Epithelial cell of proximal tubule (primary cell): ENCODE measurements at places on chromosomes 5 and 9. TPM values are rescaled to one million over a fixed set of nuclear protein-coding genes. Genes with fewer than 3 reads are reported as not detected.

The KIF24 gene
- total RNA-seq: 2.2 and 5.2 TPM in 2 replicates

The HMCN2 gene
- 0.06 TPM in 1 of 2 replicates, not detected in the other for total RNA-seq

The FAM174A gene
- total RNA-seq: 12.9 and 35.9 TPM in 2 replicates

The PCDHAC2 gene
- not detected in 2 replicates for total RNA-seq

The PRR7 gene
- 28.4 and 30.9 TPM in 2 replicates for total RNA-seq

The FOXD1 gene
- 26.8 and 30.0 TPM in 2 replicates for total RNA-seq

DNA sequence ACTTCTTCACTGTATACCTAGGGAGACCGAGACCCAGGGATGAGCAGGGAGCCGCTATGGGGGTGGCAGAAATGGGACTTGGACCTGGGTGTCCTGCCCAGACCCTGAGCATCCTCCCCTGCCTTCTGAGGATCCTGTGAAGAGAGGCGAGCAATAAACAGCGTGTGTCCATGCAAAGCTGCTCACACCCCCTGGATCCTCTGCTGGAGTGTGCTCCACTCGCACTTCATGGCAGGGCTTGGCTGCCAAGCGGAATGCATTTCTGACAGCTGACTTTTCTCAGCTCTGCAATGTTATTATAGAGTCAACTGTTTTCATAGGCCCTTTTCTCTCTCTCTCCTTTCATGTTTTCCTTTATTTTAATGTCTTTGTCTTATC lies 31.0 kb upstream of the ALDH1B1 start:
- no peak for DNase-seq

- DNase-seq: peak; percentile 33
Measured at GRCh38 chr5:94562327-94562971, 56.0 kb downstream of the KIAA0825 start.

DNA sequence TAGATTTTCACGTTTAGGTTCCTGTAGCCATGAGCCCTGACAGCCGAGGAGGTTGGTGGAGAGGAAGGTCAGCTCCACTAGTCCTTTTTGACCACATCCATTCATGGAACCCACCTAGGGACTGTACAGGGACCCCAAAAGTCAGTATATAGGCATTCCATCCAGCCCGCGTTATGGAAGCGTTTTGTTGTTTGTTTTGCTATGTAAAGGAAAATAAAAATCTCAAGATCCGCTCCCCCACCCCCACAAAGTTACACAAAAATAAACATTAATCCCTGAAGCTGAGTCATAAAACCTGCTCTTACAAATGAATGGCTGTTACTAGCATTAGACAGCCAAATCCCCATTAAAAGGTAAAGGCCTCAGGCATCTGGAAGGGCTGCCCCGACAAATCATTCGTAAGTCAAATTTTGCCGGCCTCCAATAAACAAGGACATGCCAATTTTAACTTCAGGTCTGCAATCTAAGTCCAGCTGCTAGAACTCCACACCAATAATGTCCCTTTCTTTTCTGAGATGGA lies 292.9 kb downstream of the MED10 start:
- no peak for DNase-seq

DNA sequence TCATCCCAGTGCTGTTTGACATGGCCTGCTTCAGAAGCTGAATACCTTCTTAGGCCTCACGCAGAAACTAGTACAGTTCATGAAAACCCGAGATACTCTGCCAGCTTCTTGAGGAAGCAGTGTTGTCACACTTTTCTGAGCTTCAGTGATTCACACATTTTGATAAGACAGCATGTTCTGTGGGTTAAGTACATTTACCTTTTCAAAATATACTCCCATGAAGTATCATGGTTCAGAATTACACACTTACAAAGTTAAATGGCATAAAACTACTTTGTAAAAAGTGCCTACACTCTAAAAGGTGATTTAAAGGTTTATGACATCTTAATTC lies 56.9 kb downstream of the VCAN start:
- no peak for DNase-seq

DNA sequence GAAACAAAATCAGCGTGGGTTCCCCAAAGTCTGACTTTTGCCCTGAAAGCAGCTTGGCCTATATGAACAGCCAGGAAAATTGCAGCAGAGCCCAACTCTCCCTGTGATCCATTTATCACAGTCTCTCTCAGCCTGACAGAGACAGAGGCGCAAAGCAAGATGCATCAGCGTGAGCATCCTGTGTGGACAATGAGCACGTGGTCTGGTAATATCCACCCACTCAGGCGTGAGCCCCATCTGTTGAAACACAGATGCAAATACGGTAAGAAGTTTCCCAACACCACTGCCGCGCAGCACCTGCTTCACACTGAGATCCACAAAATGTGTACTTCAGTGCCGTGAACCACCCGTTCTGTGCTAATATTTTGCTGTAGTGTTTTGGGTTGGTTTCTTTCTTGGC lies 114.6 kb downstream of the MRPL36 start:
- no peak for DNase-seq

- DNase-seq: no peak
Measured at GRCh38 chr9:87243602-87244001, 254.1 kb upstream of the DAPK1 start.

- DNase-seq: no peak
Measured at GRCh38 chr9:109916316-109916715, 136.3 kb downstream of the PALM2AKAP2 start.

GRCh38 chr5:132322266-132322665 lies 28.1 kb downstream of the SLC22A4 start:
- no peak for DNase-seq

DNA sequence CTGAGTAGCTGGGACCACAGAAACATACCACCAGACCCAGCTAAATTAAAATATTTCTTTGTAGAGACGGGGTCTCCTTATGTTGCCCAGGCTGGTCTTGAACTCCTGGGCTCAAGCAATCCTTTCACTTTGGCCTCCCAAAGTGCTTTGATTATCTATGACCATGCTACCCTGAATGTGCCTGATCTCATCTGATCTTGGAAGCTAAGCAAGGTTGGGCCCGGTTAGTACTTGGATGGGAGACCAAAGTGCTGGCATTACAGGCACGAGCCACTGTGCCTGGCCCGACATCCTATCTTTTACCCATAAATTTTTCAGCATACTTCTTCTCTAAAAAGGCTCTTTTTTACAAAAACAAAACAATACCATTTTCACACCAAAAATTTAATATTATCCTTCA lies 137.0 kb upstream of the LRRTM2 start:
- no peak for DNase-seq

DNA sequence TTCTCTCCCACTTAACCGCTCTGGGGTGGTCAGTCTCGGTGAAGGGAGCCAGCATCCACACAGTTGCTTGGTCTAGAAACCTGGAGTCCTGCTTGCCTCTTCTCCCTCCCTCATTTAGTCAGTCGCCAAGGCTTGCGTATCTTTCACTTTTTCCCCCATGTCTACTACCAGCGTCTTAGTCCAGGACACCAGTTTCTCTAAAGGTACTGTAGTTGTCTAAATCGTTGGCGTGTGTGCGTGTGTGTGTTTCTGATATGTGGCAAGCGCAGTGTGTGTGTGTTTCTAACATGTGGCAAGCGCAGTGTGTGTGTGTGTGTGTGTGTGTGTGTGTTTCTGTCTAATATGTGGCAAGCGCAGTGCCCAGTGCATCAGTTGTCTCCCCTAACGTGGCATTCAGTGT lies 641 bp downstream of the ATP6V1G1 start:
- DNase-seq: no peak

DNA sequence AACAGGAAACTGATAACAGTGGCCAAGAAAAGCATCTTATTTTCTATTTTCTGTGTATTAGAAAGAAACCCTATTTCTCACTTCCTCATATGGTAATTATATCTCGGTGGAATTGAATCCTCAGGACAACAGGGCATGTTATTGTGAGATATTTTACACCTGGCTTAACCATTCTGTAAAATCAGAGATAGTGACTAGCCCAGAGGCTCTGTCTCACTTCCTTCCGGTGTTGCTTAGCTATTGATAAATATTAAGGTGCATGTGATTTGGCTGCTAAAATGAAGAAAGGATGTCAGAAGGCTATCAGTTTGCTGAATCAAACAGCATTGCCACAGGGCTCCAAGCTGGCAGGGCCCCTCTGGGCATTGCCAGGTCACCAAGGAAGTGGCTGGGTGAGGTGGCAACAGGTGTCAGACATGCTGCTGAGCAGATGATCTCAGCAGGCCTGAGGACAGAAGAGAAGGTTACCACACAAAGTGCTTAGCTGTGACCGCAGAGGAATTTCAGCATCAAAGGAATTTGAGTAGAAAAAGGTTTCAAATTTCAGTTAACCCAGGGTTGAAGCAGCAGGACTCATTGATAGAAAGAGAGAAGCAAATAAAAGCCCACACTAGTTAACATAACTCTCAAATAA lies 330.7 kb downstream of the PDE4D start:
- peak; percentile 89 for DNase-seq

GRCh38 chr5:65012301-65012892 lies 243.7 kb downstream of the CWC27 start:
- no peak for DNase-seq

GRCh38 chr5:67467110-67467509 lies 270.5 kb upstream of the CD180 start:
- no peak for DNase-seq

- no peak for DNase-seq
Measured at GRCh38 chr9:121721770-121722169, 70.3 kb downstream of the DAB2IP start.

- DNase-seq: no peak
Measured at GRCh38 chr5:67149951-67150523, 46.6 kb downstream of the CD180 start.

- DNase-seq: no peak
Measured at GRCh38 chr9:121656941-121657470, 5.6 kb downstream of the DAB2IP start.

DNA sequence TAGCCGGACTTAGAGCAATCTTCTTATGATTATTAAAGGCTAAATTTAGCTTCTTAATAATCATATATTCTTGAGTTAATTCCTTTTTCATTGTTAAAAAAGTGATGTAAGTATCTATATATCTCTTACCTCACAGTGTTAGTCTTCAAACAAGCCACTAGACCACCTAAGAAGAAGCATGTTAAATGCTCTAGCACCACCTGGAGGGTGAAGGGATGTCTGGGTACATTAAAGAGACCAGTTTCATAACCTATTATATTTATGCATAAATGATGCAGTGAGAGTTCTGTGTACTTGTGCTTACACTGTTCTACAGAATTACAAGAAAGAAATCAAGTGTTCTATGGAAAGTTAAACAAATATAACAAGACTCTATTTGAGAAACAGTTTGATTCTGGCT lies 55.9 kb upstream of the SLCO6A1 start:
- no peak for DNase-seq

DNA sequence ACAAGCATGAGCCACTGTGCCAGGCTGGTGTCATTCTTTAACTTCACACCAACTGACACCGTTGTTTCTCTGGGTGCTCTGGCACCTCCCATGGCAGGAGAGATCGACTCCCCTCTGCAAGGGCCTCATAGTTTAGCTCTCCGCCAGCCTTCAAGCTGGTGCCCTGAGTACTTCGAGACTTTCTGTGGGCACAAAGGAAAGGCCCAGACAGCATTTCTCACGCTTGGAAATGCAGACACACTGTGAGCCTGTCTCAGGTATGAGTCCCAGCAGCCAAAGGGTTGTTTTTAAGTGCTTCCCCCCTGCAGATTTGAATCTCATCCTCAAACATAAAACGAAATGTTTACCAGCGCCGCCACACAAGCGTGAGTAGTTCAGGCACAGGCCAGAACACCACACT lies 11.1 kb upstream of the TCF7 start:
- DNase-seq: no peak

- no peak for DNase-seq
Measured at GRCh38 chr5:15968993-15969392, 210.6 kb downstream of the MARCHF11 start.

DNA sequence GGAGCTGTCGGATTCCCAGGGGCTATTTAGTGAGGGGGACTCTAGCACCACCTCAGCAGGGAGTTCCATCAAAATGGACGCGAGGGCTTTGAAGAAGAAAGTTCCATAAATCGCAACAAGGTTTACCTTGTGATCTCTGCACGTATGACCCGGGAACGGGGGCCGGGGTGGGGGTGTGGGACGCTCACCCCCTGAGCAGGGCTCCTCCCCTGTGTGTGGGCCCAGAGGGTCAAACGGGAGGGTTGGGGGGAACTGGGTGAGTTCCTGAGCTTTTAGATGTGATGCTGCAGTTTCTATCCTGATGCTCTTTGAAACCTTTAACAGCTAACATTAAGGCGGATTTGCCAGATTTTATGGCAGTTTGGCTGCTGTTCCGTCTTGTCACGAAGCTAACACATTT lies 18.9 kb upstream of the LRRC14B start:
- no peak for DNase-seq

DNA sequence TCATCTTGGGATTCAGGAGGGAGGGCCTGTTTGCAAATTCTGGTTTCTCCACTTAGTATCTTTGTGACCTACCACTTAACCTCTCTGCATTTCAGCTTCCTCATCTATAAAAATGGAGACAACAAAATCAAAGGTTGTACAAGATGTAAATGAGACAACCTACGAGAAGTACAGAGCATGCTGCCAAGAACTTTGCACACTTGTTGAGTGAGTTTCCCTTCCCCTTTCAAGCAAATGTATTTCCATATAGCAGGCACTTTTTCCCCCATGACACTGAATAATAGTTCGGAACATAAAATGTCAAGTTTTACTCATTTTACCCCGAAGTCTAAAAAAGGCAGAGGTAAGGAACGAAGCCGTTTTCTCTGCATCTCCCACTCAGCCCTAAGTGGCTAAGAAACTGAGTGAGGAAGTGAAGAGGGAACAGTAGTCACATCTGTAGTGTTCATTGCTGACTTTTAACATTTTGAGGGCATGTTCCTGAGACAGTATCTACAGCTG lies 159.0 kb downstream of the TLE1 start:
- no peak for DNase-seq

- DNase-seq: no peak
Measured at GRCh38 chr9:130927338-130927737, 11.7 kb downstream of the FIBCD1 start.

GRCh38 chr9:126490871-126491567 lies 122.7 kb upstream of the LMX1B start:
- DNase-seq: no peak

- no peak for DNase-seq
Measured at GRCh38 chr5:131250751-131251475, 12.9 kb upstream of the CDC42SE2 start.

DNA sequence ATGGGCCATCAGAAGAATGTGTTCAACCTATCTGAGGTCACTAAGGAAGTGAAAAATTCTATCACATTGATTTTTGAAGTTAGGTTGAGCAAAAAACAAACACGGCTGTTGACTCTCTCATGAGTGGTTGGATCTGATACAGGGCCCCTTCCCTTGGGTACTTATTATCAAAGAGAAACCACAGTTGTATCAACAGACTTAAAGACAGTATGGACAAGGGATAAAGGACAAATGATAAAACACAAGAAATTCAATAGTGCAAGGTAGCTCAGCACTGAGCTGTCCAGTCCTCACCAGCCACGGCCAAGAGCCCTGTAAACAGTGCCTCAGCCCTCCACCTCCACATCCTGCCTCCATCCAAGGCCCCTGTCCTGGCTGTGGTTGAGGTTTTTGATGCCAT lies 86.9 kb downstream of the UBE2QL1 start:
- no peak for DNase-seq
